GM04503 (cell line): ENCODE measurements at places on chromosomes 6 and 20.

DNA sequence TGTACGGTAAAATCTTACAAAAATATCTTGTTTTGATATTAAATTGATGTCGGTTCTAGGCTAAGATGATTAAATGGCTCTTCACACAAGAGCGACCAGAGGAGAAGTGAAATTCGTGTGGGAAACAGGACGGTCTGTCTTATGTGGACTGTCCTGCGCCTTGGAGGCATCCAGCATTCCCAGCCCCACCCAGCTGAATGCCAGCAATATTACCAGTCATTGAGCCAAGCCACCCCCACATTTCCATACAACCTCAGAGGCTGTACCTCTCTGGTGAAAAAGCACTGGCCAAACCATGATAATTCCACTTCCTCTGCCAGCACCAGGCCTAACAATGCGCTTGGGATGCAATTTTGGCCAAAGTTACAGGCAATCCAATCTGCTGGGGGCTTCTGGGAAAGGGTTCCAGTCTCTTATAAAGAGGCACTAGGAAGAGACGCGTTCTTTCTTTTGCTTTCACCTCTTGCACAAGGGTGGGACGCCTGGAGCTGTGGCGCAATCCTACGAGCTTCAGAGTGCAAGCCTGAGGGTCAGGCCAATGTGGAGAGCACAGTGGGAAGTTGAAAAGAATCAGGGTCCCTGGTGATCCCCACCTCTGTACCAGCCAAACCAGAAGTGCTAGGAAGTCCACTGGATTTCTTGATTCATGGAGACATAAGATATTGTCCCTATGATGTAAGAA, 213.1 kb downstream of the PREX1 start:
- DNase-seq, result no peak

- no peak for DNase-seq
These were observed 83.4 kb upstream of the LY86 start for GRCh38 chr6:6505111-6505510.

- DNase-seq, result no peak
These were observed 1.4 kb upstream of the EPM2A start for GRCh38 chr6:145736661-145737144.

- DNase-seq, result no peak
These were observed 143.2 kb downstream of the PREX1 start for GRCh38 chr20:48684501-48685041.

DNA sequence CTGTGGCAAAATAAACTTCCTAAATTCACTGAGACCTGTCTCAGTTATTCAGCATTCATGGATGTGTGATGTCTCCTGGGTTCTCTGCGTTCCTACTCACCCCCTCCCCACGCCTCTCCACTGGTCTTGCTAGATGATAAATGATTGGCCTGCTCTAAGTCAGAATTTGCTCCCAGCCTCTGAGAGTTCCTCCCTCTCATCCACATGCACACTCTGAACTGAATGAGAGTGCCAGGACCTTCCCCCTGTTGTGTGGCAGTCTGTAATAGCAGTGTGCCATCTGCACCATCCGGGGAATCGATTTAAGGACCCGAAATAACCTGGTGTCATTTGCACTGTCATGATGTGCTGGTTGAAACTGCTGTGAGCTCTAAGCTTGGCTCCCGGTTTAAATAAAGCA, 135.8 kb upstream of the AFDN start:
- DNase-seq, result no peak

GRCh38 chr6:25423358-25423757, 144.2 kb downstream of the CARMIL1 start:
- DNase-seq, result no peak

- no peak for DNase-seq
These were observed 12.0 kb upstream of the MAPRE1 start for GRCh38 chr20:32807706-32808105.

DNA sequence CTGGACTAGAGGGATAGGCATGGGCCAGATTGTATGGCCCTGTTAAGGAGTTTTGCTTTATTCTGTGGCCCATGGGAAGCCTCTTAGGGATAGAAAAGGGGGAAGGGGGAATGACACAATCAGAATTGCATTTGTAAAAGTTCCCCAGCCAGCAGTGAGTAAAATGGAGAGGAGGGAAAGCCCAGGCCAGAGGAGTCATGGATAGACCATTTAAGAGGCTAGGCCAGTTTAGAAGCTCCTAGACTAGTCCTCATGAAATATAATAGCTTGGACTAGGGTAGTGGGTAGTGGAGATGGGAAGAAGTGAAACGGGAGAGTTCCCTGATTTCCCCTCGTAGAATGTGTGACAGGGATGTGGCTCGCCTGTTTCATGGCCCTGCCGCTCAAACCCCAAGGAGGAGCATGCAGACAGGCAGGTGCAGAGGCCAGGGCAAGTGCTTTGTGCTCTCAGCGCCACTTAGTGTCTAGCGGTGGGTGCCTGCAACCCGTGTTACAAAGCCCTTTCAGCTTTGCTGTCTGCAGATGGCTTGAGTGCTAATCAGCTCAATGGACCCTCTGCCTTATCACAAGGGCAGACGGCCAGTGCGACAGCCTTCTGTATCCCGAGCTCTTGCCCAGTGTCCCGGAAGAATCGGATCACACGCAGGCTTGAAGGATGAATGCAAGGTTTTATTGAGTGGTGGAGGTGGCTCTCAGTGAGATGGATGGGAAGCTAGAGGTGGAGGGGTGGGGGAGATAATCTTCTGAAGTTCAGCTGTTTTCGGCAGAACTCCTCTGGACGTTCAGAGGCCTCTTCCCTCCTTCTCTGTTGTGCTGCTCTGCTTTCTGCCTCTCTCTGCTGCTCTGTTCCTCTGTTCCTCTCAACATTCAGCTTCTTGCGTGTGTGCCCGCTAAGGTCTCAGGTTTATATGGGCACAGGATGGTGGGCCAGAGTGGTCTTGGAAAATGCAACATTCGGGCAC, 141.1 kb downstream of the CEP57L1 start:
- DNase-seq, result no peak

DNA sequence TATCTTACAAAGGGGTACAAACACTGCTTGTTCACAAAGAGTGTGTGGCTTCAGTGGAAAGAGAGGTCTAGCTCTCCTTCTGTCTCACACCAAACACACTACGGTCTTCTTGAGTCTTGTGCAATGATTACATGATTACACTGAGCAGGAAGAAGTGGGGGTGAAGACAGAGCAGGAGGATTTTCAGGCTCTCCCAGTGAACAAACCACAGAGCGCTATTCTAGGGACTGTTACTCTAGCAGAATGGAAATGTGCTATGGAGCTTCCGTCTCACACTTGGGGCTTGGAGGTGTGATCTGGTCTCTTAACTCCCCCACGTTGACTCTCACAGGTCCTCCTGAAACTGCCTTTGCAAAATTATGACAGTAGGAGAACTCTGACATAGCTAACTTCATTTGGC, 203.4 kb downstream of the MYLK4 start:
- DNase-seq, result no peak

- DNase-seq, result no peak
These were observed 168.6 kb upstream of the GGTLC1 start for GRCh38 chr20:24157213-24157612.

GRCh38 chr6:106442395-106442794, 81.9 kb downstream of the CRYBG1 start:
- no peak for DNase-seq
